ENCODE measurements at places on chromosomes 12 and 14.

DNA sequence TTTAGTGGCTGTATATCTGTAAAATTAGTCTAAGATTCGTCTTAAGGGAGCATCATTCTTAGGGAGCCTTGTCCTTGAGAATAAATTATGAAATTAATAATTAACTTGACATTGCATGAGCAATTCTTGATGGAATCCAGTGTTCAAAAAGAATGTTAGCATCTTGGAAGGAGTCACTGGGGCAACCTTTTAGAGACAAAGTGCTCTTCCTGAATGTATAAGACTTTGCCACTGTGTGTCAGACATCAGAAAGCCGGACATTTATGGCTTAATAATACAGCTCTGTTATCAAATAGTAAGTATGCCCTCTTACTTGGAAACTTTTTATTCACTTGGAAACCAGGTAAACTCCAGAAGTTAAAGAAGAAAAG, 83.3 kb downstream of the CCER1 start:
- no peak for DNase-seq

GRCh38 chr12:104997541-104997940, 11.4 kb downstream of the NOPCHAP1 start:
- DNase-seq = no peak

- peak; percentile 18 for DNase-seq
Observed at GRCh38 chr12:57627501-57628279, 5.3 kb downstream of the B4GALNT1 start.

DNA sequence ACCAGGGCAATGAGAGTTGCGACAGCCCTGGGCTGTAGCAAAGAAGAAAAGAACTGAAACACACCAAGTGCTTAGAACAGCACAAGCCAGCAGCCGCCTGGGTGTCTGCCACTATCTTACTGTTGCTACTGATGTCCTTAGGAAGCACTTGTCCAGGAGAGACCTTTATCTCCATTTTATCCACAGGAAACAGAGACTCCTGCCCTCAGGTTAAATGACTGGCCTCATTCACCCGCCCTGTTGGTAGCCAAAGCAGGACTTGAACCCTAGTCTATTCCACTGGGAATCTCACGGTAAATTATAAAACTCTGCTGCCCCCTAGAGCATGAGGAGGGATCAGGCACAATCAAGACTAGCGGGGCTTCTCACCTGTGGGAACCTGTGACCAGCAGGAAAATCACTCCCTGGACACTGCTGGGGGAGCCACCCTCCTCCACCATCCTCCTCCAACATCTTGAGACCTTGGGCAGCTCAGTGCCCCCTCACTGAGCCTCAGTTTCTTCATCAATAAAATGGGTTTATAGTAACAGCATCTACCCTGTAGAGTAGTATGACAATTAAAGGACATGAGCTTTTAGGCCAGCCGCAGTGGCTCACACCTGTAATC, 20.5 kb upstream of the TESC start:
- DNase-seq = peak; percentile 75

DNA sequence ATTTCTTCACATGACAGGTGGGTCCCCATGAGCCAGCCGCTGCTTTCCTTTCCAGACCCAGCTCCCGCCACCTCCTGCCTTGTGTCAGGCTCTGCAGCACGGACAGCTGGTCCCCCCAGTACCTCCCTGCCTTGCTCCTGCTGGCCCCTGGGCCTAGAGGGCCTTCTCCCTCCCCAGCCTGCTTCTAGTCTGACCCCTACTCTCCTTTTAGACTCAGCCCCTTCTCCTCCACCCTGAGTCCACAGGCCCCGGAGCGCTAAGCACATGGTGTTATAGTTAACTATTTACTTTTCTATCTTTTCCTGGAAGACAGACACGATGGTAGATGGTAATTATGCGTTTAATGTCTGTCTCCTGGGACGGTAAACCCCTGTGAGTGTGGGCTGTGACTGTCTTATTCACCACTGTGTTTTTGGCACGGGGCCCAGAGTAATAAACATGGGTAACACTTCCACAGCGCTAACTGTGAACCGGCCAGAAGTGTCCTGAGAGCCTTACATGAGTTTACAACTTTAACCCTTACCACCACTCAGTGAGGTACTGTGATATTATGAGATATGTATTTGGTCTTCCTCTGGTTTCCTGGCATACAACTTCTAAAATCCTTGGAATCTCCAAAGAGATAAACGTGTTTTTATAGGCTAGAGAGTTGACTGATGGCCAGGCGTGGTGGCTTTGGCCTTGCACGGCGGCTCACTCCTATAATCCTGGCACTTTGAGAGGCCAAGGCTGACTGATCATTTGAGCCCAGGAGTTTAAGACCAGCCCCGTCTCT, 41.2 kb downstream of the DGLUCY start:
- DNase-seq = no peak

Data from ELF-1 (cell line).